ENCODE measurements at places on chromosomes 4 and X.

DNA sequence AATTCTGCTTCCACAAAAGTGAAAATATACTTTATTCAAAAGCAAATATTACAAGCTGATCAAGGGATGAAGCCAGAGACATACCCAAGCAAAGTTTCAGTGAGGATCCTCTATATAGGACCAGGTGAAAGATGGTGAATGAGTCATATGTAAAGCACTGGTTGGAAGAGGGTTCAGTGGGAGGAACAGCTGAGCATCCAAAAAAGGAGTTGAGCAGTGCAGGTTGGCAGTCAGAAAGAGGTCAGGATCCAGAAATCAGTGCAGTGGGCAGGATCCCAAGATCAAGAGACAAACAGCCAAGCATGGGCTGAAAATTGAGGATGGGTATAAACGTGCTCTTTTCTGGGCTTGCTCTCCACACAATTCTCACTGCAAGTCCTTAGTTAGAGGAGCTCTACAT is 30.3 kb downstream of the OTC start:
- no peak for DNase-seq

DNA sequence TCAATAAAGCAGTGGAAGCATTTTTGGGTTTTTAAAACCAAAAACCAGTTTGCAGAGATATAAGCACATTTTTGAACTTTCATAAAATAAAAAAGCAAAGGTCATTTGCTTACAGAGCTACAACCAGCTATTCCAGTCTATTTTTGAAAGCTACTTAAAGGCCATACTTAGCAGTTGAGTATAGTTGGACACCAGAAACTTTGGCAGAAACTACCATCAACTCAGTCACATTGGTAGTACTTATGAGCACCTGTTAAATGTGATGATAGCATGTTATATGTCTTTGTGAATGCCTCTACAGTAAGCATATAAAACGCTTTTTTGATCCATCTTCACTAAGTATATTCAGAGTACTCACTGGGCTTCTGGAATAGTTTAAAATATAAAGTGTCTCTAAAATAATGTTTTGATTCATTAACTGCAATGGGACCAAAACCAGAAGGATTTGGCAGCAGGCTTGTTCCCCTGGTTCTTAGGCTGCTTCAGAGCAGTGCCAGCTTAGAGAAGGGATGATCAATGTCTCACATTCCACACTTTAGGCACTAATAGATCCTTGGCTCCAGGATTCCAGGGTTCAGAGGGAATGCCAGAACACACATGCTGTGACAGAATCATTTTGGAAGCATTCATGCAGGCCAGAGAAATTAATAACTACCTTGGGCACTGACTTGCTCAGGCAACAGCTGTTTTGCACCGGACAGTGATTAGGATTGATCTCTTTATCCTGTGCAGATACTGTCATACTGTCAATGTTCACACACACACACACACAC is 103.9 kb downstream of the IQCM start:
- DNase-seq: no peak

DNA sequence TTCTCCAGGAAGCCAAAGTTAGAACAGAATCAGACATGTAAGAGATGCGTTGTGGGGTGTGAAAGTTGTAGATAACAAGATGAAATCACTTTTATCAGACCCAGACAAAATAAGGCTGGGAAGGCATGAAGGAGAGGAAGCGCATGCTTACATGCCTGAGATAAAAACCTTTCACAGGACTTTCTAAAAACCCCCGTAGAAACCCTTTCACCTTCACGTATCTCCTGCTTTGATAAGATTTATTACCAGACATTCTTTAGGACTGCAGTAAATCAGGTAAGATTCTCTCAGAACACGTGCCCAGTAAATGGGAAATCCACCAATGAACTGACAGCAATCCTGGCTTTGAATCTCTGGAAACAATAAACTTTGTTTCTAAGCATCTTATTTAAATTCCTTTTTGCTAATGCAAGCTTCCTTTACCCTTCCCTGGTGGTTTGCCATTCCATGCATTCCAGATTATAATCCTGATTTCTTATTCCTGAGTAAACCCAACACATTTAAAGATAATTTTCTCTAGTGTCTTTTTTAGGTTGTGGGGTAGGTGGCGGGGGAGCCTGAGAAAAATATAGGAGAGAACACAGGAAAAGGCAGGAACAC is 254.6 kb upstream of the LDB2 start:
- no peak for DNase-seq

GRCh38 chr4:154029171-154029570 is 240.3 kb upstream of the SFRP2 start:
- no peak for DNase-seq

DNA sequence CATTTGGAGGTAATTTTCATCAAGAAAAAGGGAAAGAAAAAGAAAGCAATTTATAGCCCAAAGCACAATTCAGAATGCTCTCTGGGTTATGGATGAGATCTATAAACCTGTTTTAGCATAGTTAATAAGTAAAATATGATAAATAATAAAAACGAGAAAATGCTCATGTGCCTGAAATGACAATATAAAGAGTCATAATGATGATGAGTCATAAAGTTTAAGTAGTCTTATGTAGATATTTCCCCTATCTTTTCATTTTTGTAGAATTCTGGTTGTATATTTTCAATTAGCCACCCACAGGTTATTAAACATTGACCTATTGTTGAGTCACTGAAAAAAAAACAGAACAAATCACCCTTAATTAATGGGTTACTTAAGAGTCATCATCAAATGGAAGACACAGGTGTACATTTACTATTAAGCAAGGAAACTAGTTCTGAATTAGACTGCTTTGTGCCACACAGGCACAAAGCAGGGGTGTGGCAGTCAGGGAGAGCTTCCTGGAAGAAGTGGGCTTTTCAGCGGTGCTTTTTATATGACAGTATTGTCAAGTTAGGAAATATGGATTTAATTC is 29.3 kb downstream of the BEND4 start:
- DNase-seq: no peak

DNA sequence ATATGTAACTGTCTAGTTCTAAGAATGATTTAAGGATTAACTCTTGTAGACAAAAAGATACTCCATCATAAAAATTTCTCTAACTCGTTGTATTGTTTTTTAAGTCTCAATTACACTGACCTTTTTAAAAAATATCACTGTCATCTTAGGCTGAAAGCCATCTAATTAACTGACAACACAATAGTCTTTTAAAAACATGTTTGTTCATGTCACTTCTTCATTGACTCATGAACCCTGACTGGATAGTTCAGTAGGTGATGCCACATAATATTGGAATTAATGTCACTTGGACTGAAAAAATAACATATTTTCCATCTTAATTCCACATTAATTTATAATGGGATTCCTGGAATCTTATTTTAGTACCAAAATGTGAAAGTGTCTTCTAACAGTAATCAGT is 179.3 kb downstream of the ADGRL3 start:
- no peak for DNase-seq

GRCh38 chr4:52957220-52957686 is 95.1 kb downstream of the RASL11B start:
- DNase-seq: peak; percentile 44

DNA sequence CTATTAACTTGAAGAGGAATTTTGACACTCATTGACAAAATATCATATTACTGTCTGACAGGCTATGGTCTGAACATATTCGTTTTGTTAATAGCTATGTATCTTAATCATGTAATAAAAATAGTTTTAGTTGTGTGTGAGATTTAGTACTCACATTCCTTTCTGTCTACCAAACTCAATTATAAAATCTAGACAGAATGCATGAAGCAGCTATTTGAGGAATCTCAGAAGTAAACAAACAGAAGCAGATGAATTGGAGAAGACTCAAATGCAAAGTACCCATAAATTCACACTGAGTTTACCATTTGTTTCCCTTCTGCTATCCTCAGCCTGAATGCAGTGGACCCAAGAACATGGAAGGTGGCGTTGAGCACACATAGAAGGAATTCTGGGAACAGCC is 841.6 kb upstream of the AADAT start:
- DNase-seq: no peak

DNA sequence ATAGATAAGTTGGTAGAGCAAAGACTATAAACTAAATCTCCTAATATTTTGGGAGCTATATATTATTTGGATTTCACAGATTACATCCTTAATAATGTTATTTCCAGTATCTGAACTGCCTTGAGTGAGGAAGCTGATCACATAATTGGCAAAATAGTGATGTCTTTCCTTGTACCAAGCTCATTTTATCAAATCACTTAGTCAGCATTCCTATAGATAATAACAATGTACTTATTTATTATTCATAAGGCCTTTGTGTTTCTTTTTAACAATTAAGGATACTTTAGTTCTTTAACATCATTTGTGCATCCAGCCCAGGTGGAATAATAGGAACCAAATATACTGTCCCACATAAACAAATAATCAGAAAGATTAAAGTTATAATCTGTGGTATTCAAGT is 1093.6 kb downstream of the PCDH18 start:
- no peak for DNase-seq

DNA sequence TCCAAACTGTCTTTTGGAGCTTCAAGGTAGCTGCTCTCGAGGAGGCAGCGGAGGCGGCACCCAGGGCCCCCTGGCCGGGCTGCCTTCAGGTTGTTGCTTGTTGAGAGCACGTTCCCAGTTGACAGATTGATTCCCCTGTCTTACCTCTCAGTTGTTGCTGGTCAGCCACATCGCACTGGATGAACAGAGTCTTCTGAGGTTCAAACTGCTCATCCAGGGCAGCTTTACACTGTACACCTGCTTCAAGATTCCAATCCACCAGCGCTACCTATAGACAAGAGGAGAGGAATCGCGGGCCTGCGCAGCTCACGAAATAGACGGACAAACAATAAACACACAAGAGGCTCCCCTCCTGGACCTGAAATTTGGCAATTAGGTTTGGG is 497 bp downstream of the HPGD start:
- no peak for DNase-seq

DNA sequence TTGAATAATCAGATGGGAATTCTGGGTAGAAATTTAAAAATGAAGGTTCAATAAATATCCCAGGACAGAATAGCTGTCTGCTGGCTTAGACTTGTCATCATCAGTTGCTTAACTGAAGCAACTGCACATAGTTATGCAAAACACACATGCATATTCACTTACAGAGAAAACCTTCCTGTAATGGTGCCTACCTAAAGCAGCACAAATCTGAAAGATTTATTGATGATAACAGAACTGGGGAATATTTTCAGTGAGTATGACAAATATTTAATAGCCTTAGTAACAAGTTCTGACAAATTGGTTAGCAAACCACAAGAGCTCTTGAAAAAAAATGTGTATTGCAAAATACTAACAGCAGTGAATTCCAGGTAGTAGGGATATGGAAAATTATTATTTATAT is 606.8 kb upstream of the BOD1L1 start:
- no peak for DNase-seq

DNA sequence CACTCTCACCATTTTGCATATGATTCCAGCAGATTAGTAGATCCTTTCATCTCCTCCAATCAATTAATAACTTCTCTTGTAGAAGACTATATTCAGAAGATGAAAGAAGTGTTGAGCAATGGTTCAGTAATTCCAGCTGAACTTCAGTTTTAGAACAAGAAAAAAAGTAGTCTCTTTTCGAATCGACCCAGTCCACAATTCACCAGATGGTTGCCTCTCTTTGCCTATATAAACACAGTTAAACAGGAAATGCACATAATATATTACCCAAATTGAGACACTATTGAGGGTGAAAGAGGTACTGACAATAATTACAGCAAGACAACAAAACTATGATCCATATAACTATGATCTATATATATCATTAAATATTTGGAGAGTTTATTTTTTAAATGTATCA is 16.8 kb upstream of the FAM241A start:
- DNase-seq: no peak

GRCh38 chr4:137278431-137278830 is 253.9 kb downstream of the PCDH18 start:
- no peak for DNase-seq
